Stimulated activated naive CD8-positive, alpha-beta T cell treated with anti-CD3 and anti-CD28 coated beads, Interleukin-15, amount 100 ng/mL, for 72 hours (primary cell): ENCODE measurements at places on chromosomes 4 and X.

- peak; percentile 11 for DNase-seq
Measured at GRCh38 chr4:81030061-81030980, at the start of gene BMP3. TSS of gene BMP3 (plus strand) at chr4:81030708. CDS start at chr4:81031285, 577 bp downstream.

DNA sequence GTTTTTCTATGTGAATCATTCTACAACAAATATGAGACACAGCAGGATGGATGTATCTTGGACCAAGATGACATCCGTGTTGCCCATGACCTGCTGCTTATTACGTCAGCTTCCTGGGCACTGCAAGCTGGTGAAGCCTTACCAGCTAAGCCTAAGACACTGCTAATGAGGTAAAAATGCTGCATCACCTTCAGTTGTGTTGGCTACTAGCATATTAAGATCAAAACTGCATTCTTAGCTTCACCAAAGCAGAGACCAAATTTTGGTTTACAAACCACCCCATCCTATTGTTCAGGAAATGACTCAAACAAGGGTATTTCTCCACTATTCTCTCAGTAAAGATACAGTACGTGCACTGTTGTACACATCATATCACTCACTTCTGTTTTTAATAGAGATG lies 50.3 kb downstream of the MAML3 start:
- DNase-seq, result peak; percentile 44

DNA sequence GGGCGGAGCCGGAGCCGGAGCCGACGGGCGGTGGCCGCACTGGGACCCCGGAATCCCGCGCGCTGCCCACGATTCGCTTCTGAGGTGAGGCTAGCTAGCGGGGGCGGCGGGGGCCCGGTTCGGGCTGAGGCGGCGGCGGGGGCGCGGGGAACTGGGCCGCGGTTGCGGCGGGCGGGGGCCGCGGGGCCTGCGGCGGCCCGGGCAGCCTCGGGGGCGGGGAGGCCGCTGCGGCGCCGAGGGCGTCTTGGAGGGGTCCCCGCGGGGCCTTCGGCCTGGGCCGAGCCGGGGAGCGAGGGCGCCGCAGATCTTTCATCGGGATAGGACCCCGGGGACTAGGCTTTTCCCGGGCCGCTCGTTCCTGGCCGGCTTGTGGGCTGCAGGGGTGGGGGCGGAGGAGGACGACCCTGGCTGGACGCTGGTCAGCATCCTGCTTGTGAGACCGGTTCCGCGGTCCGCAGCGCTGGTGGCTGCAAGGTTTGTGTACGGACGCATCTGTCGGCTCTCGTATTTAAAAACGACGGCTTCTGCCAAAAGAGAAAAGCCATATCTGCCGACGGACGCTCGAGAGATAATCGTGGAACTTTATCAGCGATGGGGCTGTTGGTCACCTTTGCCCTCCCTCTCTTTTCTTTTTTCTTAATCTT lies 419 bp downstream of the ADD1 start:
- no peak for DNase-seq

- DNase-seq, result no peak
Measured at GRCh38 chrX:94854251-94854650, 1180.2 kb downstream of the FAM133A start.

GRCh38 chrX:76148041-76148665 lies 24.7 kb upstream of the PBDC1 start:
- peak; percentile 19 for DNase-seq

GRCh38 chrX:154419688-154420401 lies 8.5 kb downstream of the TAFAZZIN start:
- no peak for DNase-seq

- DNase-seq, result no peak
Measured at GRCh38 chr4:105937759-105938158, 42.5 kb downstream of the NPNT start.

- no peak for DNase-seq
Measured at GRCh38 chrX:111881715-111882114, 5.7 kb downstream of the TRPC5OS start.

- DNase-seq, result no peak
Measured at GRCh38 chr4:155687380-155687982, 20.8 kb downstream of the GUCY1A1 start.

GRCh38 chr4:3406021-3406420 lies 35.7 kb upstream of the HGFAC start:
- no peak for DNase-seq

DNA sequence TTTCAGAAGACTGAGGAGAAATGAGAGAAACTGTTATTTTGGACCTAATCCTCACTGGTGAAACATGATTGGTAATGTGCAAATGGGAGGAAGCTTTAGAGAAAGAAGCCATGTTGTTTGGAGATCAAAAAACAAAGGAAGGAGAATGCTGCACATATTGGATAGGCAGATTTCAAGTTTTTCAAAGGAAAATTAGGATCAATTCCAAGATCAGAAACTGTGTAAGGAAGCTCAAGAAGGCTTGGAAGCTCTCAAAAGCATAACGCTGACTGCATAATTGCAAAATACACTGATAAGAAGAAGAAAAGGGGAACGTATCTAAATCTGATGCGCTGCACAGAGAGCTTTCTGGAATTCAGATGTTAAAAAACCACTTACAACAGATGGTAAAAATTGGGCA lies 34.6 kb downstream of the KLHL15 start:
- no peak for DNase-seq

DNA sequence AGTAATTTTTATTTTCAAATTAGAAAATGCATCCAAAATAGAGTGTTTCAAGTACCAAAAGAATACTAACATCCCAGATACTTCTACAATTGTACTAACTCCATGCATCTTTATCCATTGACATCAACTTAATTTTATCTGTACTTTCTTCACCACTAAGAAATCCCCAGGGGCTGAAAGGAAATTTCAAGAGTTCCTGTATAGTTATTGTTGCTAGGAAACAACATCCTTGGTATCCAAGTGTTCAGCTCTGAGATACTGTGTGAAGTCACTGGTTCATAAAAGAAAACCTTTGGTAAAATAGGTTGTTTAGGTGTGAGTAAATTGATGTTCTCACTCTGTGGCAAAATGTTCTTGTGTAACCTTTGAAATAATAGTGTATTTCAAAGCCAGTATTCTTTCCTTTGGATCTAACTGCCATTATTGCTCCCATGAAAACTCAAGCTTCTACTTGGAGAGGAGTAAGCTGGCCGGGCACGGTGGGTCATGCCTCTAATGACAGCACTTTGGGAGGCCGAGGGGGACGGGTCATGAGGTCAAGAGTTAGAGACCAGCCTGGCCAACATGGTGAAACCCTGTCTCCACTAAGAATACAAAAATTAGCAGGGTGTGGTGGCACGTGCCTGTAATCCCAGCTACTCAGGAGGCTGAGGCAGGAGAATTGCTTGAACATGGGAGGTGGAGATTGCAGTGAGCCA lies 72.9 kb downstream of the COMMD8 start:
- no peak for DNase-seq

DNA sequence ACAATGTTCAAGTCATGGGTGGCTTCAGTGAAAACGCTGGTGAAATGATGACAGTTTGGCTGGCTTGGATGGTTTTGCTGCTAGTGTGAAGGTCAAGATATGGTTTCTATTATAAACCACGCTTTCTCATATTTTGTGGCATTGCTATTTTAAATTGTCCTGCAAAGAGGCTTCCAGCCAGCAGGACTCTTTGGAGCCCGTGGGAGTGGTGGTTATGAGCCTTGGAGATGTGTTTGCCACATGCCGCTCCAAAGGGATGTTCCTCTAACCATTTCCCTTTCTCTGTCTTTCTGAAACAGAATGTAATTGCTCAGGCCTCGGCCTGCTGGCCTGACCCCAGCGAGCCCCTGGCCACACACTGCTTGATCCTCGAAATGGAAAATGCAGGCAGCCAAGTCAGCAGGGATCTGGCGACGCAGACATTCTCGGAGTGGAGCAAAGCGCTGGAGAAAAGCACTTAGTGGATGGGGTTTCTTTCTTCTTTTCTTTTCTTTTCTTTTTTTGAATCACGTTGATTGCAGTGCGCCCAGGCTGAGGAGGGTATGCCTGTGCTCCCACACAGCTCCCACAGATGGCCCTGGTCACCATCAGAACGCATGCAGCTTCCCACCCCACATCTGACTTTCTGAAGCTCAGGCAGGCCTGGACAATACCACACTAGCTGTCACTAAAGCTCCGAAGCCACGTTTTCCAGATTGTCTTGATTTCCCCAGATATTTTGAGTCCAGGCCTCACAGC lies 114.0 kb downstream of the ENPP6 start:
- DNase-seq, result no peak

DNA sequence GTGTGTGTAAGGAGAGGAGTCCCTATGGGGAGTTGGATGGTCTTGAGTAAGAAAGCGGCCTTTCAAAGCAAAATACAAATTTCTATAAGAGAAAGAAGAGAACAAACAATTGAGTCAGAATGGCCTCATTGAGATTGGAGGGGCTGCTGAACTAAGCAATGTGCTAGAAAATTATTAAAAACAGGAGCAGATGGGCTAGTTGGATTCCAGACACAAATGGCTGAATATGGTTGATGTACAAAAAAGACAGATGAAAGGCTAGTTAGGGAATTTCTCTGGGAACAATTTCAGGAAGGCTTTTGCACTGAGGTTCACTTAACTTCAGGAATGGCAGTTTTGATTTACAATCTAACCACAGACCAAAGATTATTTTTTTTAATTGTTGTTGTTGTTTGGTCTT lies 1806.8 kb upstream of the TENM3 start:
- DNase-seq, result no peak

- DNase-seq, result no peak
Measured at GRCh38 chr4:159290321-159291030, 187.6 kb downstream of the RAPGEF2 start.
